ENCODE measurements at places on chromosomes 3 and 15. TPM values are rescaled to one million over a fixed set of nuclear protein-coding genes. Genes with fewer than 3 reads are reported as not detected.

DNA sequence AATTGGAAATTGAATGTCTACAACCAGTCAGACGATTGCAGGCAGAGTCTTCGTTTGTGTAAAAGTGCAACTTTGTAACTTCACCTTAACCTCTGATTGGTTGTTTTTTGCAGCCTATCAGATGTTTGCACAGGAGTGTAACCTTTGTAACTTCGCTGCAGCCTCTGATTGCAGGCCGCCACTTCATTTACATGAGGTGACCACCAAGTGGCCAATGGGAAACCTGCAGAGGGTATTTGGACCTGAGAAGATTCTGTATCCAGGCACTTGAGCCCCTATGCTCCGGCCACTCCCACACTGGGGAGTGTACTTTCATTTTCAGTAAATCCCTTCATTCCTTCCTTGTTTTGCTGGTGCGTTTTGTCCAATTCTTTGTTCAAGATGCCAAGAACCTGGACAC, 68.1 kb upstream of the PFN2 start:
- no peak for DNase-seq

- peak; percentile 88 for DNase-seq
Measured at GRCh38 chr3:196969660-196970546, 1.3 kb upstream of the PIGZ start.

GRCh38 chr3:73633916-73634344, 9.2 kb upstream of the PDZRN3 start:
- DNase-seq = no peak

EFCAB12 gene
- total RNA-seq = 0.05 TPM

CDCP1 gene
- 4.8 TPM for total RNA-seq

CPN2 gene
- total RNA-seq = not detected

All from posterior vena cava (tissue), 2 donors.